HCT116 (cell line): ENCODE measurements at places on chromosomes 6 and 20.

GRCh38 chr6:154246723-154247118 lies 109.9 kb downstream of the IPCEF1 start:
- no peak for DNase-seq

- no peak for DNase-seq
Observed at GRCh38 chr6:139344186-139344963, 30.1 kb downstream of the CITED2 start.

GRCh38 chr6:56555438-56555872 lies 87.2 kb downstream of the DST start:
- no peak for DNase-seq

DNA sequence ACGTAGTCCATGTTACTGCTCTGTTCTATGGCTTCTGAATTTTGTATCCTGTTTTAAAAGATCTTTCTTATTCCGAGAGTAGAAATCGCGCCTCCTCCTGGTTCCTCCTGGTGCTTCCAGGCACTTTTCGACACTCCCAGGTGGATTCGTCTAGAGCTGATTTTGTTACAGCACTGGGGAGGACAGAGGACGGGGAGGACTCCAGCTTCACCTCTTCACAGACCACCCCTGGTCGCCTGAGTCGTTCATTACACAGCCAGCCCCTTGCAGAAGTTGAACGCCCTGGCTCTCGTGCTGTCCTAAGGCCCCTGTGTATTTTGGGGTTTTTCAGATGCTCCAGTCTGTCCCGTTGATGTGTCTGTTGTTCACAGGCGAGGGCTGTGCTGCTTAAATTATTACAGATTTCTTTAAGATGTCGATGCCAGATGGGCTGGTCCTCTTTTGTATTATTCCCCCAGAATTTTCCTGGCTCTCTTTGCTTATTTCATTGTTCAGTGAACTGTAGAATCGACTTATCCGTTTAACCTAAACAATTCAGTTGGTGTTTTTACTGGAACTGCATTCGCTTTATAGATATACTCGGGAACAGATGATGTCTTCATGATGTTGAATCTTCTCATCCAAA lies 30.5 kb downstream of the COL20A1 start:
- DNase-seq = no peak
